ENCODE measurements at places on chromosomes 1 and 21.
A peak's percentile ranks its signal among the peaks of the same experiment; 100 is the strongest.

DNA sequence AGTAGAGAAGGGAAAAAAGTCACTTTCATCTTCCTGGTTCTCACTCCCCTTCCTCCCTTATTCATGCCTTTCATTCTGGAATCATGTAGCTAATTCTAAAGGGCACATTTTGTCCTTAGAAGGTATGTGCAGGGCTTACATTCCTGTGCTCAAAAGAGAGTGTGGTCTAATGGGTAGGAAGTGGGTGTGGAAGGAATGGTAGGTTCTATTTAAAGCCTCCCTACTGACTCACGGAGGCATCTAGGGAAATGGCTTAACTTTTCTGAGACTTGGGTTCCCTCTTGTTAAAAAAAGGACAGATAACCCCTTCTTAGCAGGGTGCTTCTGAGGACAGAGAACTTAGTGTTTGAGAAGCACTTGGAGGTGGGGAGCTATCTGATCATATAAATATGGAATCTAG, 249.3 kb upstream of the DUSP10 start:
- DNase-seq = no peak

DNA sequence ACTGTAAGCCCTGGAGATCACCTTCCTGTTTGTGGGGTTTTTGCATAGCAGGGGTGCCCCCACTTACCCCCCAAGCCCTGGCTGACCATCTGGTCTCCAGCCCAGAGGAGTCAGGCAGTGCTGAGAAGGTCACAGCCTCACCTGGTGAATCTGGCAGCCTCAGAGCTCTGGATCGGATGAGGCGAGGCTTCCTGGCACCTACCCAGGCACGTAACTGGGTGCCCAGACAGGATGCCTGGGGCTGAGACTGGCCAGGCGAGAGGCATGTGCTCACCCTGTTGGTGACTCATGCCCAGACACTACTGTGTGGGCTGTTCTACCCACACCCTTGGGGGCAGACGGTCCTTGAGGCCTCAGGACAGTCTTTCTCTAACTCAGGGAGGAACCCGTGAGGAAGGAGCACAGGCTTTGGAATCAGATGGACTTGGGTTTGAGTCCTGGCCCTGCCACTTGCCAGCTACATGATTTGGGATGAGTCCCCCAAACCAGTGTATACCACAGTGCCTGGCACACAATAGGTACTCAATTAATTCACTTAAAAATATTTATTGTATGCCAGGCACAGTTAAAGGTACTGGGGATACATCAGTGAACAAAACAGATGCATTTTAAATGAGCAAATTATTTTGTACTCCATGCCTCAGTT, 15.1 kb upstream of the PADI3 start:
- DNase-seq = peak; percentile 36

DNA sequence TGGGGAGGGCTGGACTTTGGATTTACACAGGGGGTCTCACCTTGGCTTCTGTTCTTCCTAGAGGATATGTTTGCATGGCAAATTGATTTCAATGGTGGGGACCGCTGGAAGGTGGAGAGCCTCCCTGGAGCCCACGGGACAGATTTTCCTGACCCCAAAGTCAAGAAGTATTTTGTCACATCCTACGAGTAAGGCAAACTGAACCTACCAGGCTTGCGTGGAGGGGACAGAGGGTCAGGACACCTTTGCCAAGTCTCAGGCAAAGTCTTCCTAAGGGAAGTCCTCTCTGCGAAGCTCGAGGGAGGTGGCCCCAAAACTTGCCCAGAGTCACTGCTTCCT, 7.2 kb downstream of the FBXO6 start:
- DNase-seq = no peak

DNA sequence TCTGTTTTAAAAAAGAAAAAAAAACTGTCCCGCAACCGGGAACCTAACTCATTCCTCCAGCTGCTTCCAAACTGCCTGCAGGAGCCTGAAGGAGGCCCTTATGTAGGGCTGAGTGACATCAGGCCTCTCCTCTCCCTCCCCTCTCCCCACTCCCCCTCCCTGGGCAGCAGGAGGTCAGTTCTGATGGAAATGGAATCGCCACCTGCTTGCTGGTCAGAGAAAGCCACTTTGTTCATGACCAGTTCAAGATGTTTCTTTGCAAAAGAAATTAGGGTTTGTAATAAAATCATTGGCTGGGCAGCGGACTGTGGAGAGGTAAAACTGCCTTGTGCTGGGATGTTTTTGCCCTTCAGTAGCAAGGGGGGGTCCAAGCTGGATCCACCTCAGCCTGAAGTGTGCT, at the start of gene MAP1LC3C:
Gene MAP1LC3C, minus strand, starts transcription at position 73 of the 400 bp plus-strand sequence. CDS start 90 bp downstream, outside the sequence.
- no peak for DNase-seq

DNA sequence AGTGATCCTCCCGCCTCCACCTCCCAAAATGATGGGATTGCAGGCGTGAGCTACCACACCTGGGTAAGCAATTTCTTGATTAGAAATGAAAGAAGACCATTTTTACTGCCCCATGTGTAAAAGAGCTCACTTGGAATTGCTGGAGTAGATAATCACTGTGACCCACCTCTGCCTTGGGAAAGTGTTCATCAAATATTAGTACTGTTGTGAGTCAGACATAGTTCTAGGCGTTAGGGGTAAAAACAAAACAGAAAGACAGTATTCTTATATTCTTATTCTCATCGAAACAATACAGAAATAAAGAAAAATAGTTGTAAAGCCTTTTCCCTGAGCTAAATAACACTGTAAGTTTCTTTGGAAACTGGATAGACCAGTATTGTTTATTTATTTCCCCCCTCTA, 36.2 kb downstream of the CELF3 start:
- DNase-seq = no peak

GRCh38 chr1:29640428-29640785, 404.1 kb downstream of the PTPRU start:
- DNase-seq = no peak

GRCh38 chr1:193458628-193459027, 272.2 kb upstream of the B3GALT2 start:
- DNase-seq = no peak

- DNase-seq = no peak
Measured at GRCh38 chr1:217493290-217493689, 137.6 kb downstream of the GPATCH2 start.

GRCh38 chr1:86621286-86621685, 74.4 kb downstream of the CLCA4 start:
- DNase-seq = no peak

- DNase-seq = no peak
Measured at GRCh38 chr1:55584526-55585401, 369.6 kb upstream of the USP24 start.

DNA sequence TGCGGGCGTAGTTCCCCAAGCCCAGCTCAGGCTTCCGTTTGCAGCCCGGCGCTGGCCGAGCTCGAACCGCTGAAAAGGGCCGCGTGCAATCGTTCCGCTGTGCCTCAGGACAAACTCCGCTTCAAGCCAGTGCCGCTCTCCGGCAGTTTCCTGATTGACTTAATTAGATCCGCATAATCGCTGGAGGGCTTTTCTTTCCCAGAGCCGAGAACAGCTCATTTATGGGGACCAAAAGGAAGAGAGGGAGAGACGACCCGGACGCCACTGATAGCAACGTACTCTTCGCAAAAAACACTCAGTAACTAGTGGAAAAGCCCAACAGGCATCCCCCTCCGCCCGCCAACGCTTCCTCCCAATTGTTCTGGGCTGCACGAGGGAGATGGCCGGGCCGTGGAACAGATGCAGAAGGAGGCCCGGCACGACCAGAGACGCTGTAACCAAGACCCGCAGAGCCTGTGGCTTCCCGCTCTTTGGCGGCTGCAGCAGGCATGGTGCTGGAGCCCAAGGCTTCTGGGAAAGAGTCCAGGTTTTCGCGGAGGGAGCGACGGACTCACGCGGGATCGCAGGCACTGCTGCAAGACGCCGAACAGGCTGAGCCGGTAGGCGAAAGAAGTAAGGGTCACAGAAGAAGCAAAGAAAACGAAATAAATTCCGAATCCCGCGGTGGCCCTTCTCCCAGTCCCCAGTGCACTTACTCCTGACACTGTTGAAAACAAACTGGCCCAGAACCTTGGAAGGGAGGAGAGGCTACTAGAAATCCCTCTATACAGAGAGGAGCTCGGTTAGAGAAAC, 3.6 kb upstream of the FOXD2 start:
- DNase-seq = peak; percentile 92

GRCh38 chr1:9787702-9788101, 36.1 kb downstream of the CLSTN1 start:
- DNase-seq = no peak

All from lower leg skin (tissue), 4 donors.